ENCODE measurements at places on chromosomes 3 and 15. TPM values are rescaled to one million over a fixed set of nuclear protein-coding genes. Genes with fewer than 3 reads are reported as not detected.
A peak's percentile ranks its signal among the peaks of the same experiment; 100 is the strongest.

The UBA7 gene
- 21.6 TPM for polyA plus RNA-seq

The PRR20G gene
- not detected for polyA plus RNA-seq

The HYKK gene
- 1.6 TPM for polyA plus RNA-seq

The C3orf62 gene
- polyA plus RNA-seq = 2.8 TPM

The EHD4 gene
- 30.9 TPM for polyA plus RNA-seq

The CLDN16 gene
- 0.39 TPM for polyA plus RNA-seq

The CHRM5 gene
- polyA plus RNA-seq = not detected

The LRTM1 gene
- 0.23 TPM for polyA plus RNA-seq

GRCh38 chr15:45107941-45108630 lies 5.9 kb downstream of the DUOX2 start:
- peaks cover 8% of the 10 kb centered on the region for H3K4me1 ChIP-seq
- peaks cover 40% of the 10 kb centered on the region for H3K27me3 ChIP-seq
- no peaks in the 10 kb centered on the region for H3K36me3 ChIP-seq
- no peak overlapping the region for H3K4me3 ChIP-seq

DNA sequence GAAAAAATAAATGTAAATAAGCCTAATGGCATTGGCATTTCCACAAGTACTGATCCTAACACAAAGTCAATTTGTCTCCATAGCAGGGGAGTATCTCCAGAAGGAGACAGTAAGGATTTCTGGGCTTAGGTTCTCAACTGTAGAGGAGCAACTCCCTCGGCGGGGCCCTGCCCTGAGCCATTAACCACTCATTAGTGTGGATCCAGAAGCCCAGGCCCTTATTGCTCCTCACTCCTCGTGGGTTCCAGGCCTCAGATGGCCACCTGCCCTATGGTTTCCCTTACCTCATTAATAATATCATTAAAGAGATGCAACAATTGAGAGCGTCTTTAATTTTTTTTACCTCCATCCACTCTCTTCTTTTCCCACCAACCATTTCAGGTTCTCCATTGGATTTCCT lies 85.3 kb upstream of the CLDN18 start:
- no peak overlapping the region for H3K27ac ChIP-seq
- no peaks in the 10 kb centered on the region for H3K36me3 ChIP-seq
- no peaks in the 10 kb centered on the region for H3K4me1 ChIP-seq
- no peak overlapping the region for H3K4me3 ChIP-seq
- H3K27me3 ChIP-seq = no peaks in the 10 kb centered on the region
- no peak for DNase-seq

GRCh38 chr3:8802256-8802655 lies 32.8 kb upstream of the OXTR start:
- no peaks in the 10 kb centered on the region for H3K4me1 ChIP-seq
- H3K27me3 ChIP-seq = no peaks in the 10 kb centered on the region
- H3K4me3 ChIP-seq = no peak overlapping the region
- no peak for DNase-seq

DNA sequence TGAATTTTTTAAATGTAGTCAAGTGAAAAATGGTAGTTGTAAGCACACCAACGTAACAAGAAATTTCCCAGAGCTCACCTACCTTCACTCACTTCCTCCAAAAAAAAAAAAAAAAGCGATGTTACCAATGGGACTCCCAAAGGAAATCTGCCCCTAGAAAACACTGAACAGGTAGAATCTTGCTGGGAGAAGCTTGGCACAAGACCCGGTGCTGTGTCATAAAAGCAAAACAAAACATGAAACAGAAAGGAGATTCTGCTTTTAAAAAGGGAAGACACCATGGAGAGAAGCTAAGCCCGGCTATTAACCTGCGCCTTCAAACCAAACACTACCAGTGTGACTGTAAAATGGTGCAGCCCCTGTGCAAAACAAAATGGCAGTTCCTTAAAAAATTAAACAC lies 40.5 kb downstream of the PGPEP1L start:
- H3K4me1 ChIP-seq = peaks cover 5% of the 10 kb centered on the region
- H3K4me3 ChIP-seq = no peak overlapping the region
- H3K27me3 ChIP-seq = no peaks in the 10 kb centered on the region
- H3K27ac ChIP-seq = no peak overlapping the region
- H3K36me3 ChIP-seq = no peaks in the 10 kb centered on the region

GRCh38 chr15:82537351-82537908 lies 2.8 kb downstream of the RPS17 start:
- H3K4me1 ChIP-seq = peaks cover 14% of the 10 kb centered on the region
- H3K27ac ChIP-seq = no peak overlapping the region
- H3K4me3 ChIP-seq = no peak overlapping the region

- no peak for DNase-seq
- no peaks in the 10 kb centered on the region for H3K4me1 ChIP-seq
- no peak overlapping the region for H3K4me3 ChIP-seq
- no peaks in the 10 kb centered on the region for H3K36me3 ChIP-seq
- H3K27ac ChIP-seq = no peak overlapping the region
These were observed 104.6 kb upstream of the ADAMTS9 start for GRCh38 chr3:64792445-64792844.

DNA sequence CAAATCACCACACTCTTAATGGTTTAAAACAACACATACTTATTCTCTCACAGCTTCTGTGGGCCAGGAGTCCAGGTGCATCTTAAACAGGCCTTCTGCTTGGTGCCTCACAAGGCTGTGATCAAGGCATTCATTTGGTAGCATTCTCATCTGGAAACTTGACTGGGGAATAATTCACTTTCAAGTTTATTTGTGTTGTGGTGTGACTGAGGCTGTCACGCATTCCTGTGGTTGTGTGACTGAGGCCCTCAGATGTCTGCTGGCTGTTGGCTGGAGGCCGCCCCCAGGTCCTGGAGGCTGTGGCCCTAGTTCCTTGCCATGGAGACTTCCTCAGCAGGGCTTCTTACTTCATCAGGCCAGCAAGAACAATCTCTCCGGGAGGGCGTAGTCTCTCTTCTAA lies 16.9 kb upstream of the FAM3D start:
- peaks cover 10% of the 10 kb centered on the region for H3K4me1 ChIP-seq
- no peak overlapping the region for H3K4me3 ChIP-seq
- H3K27me3 ChIP-seq = no peaks in the 10 kb centered on the region

DNA sequence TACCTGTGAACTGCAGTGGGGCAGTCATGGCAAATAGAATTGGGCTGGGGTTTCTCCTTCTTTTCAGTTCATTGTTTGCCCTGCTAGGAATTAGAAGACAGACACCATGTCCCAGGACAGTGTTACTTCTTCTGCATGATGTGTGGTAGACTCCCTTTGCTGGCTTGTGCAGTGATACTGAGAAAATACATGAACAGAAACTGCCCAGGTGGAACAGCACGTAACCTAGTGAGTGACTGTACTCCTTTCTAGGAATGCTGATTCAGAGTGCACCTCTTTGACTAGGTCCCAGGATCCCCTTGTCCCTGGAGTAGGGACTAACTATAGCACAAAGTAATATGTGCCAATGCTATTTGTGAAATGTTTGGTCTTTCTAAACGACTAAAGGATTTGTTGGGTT lies 10.7 kb upstream of the SLC22A13 start:
- H3K27me3 ChIP-seq = no peaks in the 10 kb centered on the region
- no peaks in the 10 kb centered on the region for H3K4me1 ChIP-seq
- no peak for DNase-seq
- H3K36me3 ChIP-seq = no peaks in the 10 kb centered on the region

DNA sequence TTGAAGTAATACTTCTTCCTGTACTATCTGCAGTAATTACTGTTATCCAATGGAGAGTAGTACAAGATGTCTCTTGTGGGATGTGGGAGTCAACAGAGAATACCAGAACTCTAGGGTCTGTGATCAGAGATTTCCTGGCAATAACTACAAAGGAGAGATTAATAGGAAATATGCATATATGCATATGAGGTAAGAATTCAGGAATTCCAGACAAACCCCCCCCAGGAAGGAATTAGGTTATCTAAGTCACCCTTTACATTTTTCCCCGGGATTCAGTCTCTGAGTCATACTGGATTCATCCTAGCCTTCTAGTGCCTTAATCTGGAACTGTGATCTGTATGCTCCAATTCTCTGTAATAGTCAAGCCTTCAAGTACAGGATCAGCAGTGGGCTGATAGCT lies 49.4 kb downstream of the GTF2E1 start:
- no peaks in the 10 kb centered on the region for H3K27me3 ChIP-seq
- H3K36me3 ChIP-seq = no peaks in the 10 kb centered on the region
- peak; percentile 11 for DNase-seq
- H3K4me3 ChIP-seq = no peak overlapping the region
- H3K4me1 ChIP-seq = no peaks in the 10 kb centered on the region

DNA sequence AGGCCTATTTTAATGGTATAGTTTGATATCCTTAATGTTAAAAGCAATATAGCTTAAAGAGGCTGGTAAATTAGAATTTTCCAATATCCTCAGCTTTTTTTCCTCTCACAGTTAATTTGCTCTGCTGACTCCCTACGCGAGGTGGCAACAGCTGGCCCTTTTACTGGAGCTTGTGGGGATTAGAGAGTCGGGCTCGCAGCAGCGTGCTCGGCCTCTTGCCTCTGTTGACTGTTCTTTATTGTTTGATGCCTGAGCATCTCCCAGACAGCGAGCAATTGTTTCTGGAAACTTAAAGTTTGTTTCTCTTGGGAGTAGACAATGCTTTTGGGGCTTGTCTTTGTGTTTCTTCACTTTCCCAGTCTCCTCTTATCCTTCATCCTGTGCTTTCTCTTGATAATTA lies 80.8 kb downstream of the OPA1 start:
- H3K4me1 ChIP-seq = no peaks in the 10 kb centered on the region
- peak; percentile 26 for DNase-seq
- no peaks in the 10 kb centered on the region for H3K36me3 ChIP-seq

DNA sequence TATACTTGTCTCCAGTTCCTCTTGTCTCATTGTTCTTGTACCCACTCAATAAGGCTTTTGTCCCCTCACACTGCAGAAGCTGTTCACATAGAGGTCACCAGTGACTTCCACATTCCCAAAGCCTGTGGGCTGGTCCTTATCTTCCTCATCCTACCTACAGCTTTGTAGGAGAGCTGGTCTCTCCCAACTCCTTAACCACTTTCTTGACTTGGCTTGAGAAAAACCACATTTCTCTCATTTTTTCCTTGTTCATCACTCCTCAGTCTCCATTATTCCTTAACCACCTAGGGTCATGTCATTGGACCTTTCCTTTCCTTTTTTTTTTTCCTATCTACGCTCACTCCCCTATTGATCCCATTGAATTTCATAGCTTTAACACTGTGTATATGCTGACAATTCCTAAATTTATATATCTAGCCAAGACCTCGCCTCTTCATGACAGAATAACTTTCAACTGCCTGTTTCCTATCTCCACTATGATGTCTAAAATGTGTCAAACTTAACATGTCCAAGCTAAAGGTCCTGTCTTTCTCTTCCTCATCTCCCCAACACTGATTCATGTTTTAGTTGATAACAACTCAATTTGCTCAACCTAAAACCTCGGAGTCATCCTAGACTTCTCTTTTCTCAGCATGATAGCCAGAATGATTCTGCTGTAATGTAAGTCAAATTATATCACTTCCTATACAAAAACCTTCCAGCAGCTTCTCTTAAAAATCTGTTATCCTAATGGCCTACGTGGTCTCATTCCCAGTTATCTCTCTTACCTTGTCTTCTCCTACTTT lies 49.5 kb downstream of the CEP63 start:
- DNase-seq = no peak
- H3K4me1 ChIP-seq = no peaks in the 10 kb centered on the region
- H3K27ac ChIP-seq = no peak overlapping the region
- no peaks in the 10 kb centered on the region for H3K27me3 ChIP-seq

DNA sequence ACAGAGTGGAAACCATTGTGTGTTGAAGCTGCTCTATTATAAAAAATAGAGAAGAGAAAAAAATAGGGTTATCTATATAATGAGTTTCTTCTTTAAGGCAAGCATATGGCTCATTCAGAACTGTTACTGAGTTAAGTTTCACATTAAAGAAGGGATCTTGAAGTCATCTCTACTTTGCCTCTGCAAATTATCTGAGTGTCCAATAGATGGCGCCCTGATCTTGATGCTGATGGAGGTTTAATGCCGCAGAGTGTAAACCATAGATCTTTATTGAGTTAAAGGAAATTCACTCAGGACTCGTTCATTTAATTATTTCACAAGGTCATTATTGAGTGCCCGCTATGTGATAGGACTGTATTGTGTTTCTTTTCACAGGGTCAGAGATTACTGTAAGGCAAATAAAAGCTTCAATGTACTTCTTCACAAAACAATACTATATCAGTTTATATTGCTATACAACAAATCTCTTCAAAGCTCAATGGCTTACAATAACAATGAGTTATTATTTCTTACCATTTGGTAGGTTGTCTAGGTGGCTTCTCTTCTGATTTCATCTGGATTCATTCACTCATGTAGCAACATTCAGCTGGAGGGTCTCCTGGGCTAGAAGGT lies 171.4 kb downstream of the NSUN3 start:
- H3K4me3 ChIP-seq = no peak overlapping the region
- H3K4me1 ChIP-seq = no peaks in the 10 kb centered on the region
- peak; percentile 66 for DNase-seq
- no peak overlapping the region for H3K27ac ChIP-seq
- no peaks in the 10 kb centered on the region for H3K27me3 ChIP-seq
- H3K36me3 ChIP-seq = no peaks in the 10 kb centered on the region

DNA sequence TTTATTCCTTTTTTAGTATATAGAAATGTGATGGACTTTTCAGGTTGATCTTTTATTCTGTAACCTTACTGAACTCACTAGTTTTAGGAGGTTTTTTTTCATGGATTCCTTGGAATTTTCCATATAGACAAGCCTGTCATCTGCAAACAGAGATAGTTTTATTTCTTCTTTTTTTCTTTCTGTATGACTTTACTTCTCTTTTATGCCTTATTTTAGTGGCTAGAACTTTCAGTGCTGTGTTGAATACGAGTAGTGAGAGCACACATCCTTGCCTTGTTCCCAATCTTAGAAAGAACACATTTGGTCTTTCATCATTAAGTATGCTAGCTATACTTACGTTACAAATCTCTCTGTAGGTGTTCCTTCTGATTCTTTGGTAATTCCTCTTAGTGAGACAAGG lies 336.5 kb downstream of the PTPRG start:
- H3K4me3 ChIP-seq = no peak overlapping the region
- H3K4me1 ChIP-seq = peaks cover 21% of the 10 kb centered on the region
- H3K36me3 ChIP-seq = no peaks in the 10 kb centered on the region
- DNase-seq = no peak
- H3K27me3 ChIP-seq = no peaks in the 10 kb centered on the region
- no peak overlapping the region for H3K27ac ChIP-seq

GRCh38 chr3:149585401-149585726 lies 72.5 kb downstream of the WWTR1 start:
- H3K27me3 ChIP-seq = no peaks in the 10 kb centered on the region
- no peak for DNase-seq
- H3K4me1 ChIP-seq = peaks cover 13% of the 10 kb centered on the region
- no peaks in the 10 kb centered on the region for H3K36me3 ChIP-seq
- no peak overlapping the region for H3K4me3 ChIP-seq
- no peak overlapping the region for H3K27ac ChIP-seq

DNA sequence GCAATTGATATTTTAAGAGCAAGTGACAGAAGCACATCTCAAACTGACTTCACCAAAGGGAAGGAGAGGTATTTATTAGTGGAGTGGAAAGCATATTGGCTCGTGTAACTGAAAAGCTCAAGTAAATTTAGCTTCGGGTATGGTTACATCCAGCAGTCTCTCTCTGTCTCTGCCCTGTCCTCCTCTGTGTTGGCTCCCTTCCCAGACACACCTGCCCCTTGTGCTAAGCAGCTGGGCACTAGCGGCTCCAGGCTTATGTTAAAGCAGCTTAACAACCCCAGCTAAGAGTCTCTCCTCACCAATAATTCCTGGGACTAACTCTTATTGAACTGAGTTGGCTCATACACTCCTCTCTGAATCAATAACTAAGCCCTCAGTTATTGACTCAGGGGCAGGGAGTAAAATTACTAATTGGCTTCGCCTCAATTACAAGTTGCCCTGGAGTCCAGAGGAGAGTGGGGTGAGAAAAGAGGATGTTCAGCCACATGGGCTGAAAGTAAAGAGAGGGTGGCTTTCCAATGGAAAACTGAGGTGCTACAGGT lies 12.8 kb upstream of the SH3BP5 start:
- H3K27me3 ChIP-seq = no peaks in the 10 kb centered on the region
- H3K27ac ChIP-seq = no peak overlapping the region
- H3K36me3 ChIP-seq = no peaks in the 10 kb centered on the region
- no peaks in the 10 kb centered on the region for H3K4me1 ChIP-seq
